ENCODE measurements at places on chromosomes 1 and 21.

- DNase-seq = no peak
Observed at GRCh38 chr1:247146671-247147070, 25.1 kb downstream of the ZNF124 start.

GRCh38 chr1:43358121-43358745 lies 548 bp upstream of the CDC20 start:
- no peak for DNase-seq

GRCh38 chr1:110875216-110875731 lies 2.3 kb downstream of the CD53 start:
- DNase-seq = no peak

DNA sequence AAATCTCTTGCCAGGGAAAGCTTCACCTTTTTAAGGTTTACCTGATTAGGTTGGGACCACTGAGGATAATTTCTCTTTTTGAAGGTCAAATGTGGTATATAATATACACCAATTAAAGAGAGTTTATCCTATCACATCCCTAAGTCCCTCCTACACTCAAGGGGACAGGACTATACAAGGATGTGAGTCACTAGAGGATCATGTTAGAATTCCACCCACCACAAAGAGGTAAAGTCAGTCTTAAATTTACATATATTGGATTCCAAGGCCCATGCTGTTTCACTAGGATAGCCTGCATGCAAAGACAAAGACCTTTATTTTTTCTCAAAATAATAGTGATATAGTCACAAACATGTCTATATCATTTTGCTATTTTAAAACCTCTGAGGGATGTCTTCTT lies 164.4 kb downstream of the GIPC2 start:
- no peak for DNase-seq

GRCh38 chr1:239125027-239125426 lies 261.3 kb upstream of the CHRM3 start:
- DNase-seq = no peak

DNA sequence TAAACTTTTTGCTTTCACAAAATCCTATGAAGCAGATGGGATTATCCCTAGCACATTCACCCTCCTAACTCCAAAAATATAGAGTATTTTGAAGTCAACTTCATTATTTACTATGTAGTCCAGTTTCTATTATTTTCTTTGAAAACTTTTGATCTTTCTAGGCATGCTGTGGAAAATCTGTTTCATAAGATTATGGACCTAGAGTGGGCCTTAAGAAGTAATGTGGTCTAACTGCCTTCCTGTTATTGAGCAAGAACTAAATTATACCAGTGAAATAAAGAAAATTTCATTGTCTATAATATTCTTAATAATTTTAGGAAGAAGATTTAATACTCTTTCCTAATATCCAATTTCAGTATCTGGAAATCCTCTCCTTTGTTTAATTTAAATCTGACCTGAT lies 58.1 kb downstream of the PRKACB start:
- no peak for DNase-seq

DNA sequence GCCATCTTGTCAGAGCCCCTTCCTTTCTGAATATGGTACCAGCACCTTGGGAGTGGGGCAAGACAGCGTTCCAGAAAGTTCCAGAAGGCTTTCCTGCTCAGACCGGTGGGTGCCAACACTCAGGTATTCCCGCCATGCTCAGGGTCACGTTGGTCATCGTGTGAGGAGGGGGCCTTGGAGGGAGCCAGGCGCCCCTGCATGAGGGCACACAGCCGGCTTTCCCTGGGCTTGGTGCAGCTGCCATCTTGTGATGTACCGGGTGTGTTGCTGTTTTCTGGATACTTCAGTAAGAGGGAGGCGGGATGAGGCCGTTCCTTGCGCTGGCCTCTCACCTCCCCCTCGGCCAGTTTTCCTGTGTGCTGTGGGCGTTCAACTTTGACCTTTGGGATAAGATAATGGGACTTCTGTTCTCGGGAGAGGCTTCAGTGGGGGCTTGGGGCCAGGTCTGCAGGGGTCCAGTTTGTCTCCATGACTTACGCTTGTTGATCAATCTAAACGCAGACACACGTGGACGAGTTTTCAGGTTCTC lies 69.7 kb downstream of the PRDM16 start:
- no peak for DNase-seq

GRCh38 chr21:38927776-38928175 lies 122.0 kb downstream of the ETS2 start:
- DNase-seq = no peak

GRCh38 chr1:23824711-23825075 lies 536 bp downstream of the HMGCL start:
- no peak for DNase-seq

- no peak for DNase-seq
Observed at GRCh38 chr1:183968386-183968785, 69.1 kb downstream of the COLGALT2 start.

DNA sequence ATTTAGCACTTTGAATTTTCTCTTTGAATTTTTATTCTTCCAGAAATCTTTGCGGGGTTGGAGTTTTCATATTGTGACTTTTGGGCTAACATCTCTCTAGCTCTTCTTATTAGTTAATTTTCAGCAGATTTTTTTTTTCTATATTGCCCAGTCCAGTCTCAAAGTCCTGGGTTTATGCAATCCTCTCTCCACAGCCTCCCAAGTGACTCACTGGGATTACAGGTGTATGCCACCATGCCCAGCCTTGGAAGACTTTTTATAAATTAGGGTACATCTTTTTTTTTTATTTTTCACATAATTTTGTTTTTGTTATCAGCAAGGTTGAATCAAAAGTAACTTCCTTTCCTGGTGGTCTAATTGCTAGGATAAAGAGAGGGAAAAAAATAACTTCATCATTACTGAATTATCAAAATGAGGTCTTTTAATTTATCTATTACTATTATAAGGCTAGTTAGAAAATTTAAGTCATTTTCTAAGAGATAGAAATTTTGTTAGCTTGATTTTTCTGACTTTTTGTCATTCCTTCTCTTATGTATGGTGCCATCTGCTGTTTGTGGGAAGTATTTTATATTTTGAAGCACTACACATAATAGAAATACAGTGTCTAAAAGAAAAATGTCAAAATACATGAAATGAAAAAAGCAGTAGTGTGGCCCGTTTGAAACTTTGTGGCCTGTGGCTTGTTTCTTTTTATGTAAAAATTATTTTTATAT lies 273.4 kb upstream of the CACYBP start:
- DNase-seq = no peak

GRCh38 chr1:109509176-109510134 lies at the start of gene AMIGO1:
Gene AMIGO1 (minus strand): TSS chr1:109509727. CDS start chr1:109508912, 815 bp downstream.
- DNase-seq = no peak

- DNase-seq = no peak
Observed at GRCh38 chr1:246343937-246344336, 163.1 kb downstream of the SMYD3 start.

DNA sequence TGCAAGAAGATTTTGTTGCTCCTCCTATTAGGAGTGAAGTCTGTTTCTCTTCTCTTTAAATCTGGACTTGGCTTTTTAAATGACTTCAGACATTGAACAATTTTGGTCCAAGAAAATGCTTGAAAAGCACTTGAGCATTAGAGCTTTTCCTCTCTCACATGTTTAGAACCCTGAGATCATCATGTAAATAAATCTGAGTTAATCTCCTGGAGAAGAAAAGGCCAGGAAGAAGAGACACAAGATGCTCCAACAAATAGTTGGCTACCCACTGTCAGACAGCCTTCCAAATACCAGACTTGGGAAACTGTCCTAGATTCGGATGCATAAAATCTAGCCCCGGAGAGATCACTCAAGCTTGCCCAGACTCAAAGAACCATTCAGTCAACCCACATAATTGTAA lies 1353.1 kb upstream of the ADGRL4 start:
- no peak for DNase-seq
